Fibroblast of villous mesenchyme (primary cell): ENCODE measurements at places on chromosomes 4 and X. TPM values are rescaled to one million over a fixed set of nuclear protein-coding genes. Genes with fewer than 3 reads are reported as not detected.

PRDM8 gene
- total RNA-seq: 7.3 and 7.7 TPM in 2 replicates

WDFY3 gene
- 75.7 and 98.0 TPM in 2 replicates for total RNA-seq

PAGE4 gene
- not detected in 2 replicates for total RNA-seq

USP17L22 gene
- total RNA-seq: not detected in 2 replicates

NAP1L2 gene
- total RNA-seq: under 0.01 TPM in 2 replicates

ASMT gene
- not detected in 2 replicates for total RNA-seq

EDA2R gene
- 8.1 and 18.1 TPM in 2 replicates for total RNA-seq

FAM13A gene
- 16.1 and 34.1 TPM in 2 replicates for total RNA-seq

OTC gene
- not detected in 2 replicates for total RNA-seq

SYN1 gene
- total RNA-seq: 0.32 TPM in 1 of 2 replicates, not detected in the other

ERAS gene
- not detected in 2 replicates for total RNA-seq

TMEM47 gene
- total RNA-seq: 32.2 and 62.6 TPM in 2 replicates

SYAP1 gene
- 39.9 and 51.4 TPM in 2 replicates for total RNA-seq

- DNase-seq: no peak
Observed at GRCh38 chrX:44332437-44332836, 11.0 kb downstream of the EFHC2 start.

DNA sequence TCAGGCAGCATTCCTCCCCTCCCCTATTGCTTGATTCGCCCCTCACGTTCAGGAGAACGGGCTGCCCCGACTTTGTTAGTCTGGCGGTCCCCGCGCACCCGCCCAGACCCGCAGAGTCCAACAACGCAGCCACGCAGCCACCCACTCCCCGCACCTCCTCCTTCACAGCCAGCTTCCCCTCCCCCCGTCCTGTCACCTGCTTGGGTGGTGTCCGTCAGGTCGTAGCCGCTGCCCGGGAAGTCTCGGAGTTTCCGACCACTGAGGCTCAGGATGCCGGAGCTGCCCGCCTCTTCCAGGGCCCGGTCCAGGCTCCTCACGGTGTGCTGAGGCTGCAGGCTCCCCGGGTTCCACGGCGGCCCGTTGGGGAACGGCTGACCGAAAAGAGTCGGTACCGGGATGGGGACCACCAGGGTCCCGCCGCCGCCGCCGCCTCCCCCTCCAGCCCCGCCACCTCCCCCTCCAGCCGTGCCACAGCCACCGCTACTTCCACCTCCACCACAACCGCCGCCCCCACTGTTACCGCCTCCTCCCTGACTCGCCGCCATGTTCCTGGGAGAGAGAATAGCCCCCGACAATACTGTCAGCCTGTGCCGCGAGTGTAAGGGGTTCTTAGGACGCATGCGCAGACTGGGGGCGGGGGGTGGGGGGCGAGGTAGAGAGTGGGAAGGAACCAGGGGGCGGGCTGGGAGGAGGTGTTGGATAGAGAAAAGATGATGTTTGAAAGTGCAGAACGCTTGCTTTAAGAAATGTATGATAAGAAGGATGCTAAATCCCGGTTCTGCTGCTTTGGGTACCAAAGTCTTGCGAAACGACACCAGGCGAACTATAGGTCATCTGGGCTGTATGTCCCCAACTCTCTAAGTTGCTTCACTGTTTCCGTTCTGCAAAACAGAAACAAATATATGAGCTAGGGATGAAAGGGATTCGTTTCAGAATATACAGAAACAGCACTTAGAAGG lies at the start of gene LRCH2:
TSS of gene LRCH2 (minus strand) at position 600 of the 959 bp plus-strand sequence. CDS start at position 545, 55 bp downstream.
- DNase-seq: peak; percentile 58

DNA sequence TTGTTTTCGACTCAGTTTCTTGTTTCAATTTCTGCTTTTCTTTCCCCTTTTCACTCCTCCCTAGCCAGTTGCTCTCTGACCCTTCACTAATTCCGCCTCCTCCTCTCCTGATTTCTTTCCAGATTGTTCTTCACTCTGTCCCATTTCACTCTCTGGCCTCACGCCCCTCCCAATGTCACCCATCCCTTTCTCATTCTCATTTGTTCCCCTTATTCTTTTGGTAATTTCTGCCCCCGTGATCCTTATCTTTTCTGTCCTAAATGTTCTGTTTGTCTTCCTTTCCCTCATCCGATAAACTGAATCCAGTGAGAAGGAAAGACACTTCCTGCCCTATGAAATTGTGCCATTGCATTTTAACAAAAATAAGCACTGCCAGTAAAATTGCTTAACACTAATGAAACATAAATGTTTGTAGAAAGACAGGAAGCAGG lies 94.5 kb upstream of the RASGEF1B start:
- no peak for DNase-seq

DNA sequence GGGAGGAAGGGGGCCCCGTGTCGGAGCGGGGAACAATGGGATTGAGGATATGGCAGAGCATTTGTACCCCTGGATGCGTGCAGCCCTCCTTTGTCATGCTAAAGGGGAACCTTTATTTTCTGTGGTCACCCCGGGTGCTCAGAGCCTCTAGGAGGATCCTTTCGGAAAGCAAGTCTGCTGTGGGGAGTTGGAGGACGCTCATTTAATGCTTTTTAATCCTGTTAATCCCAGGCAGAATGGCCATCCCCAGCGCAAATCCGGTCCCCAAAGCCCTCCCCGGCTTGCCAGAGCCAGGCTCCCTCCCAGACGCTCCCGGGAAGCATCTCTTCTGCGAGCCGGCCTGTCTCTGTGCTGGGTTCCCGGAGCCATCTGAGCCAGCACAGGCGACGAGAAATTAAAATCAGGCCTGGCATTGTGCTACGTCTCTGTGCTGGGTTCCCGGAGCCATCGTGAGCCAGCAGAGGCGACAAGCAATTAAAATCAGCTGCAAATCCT lies 113.2 kb upstream of the PPP2R3B start:
- DNase-seq: no peak

DNA sequence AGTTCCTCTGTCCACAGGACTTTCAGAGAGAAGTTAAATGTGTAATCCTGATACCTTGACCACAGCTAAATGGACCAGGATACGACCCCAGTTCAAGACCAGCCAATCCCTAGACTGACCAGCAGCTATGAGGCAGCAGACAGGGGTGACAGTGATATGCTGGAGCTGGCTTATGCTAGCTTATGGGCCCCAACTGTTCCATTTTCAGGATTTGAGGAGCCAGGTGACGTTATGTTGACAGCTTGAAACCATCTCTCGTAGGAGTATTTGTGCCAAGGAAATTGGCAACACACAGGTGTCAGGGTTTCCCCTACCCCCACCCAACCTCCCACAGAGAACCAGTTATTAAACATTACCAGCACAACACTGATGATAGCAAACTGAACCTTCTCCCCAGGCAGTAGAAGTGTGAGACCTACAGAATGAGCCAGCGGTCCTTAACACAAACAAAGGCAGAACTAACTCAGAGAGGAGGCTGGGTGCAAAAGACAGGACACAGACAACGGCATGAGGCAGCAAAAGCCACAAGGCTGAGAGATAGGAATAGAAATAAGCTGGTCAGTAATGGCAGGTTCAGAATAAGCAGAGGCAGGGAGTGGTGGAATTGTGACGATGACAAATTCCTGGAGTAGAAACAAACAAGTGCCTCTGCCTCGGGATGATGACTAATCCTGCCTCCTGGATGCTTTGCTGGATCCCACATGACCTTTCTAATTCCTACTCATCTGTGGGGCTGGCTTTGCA lies 85.6 kb upstream of the CPEB2 start:
- DNase-seq: peak; percentile 11

- no peak for DNase-seq
Observed at GRCh38 chr4:48862038-48862437, 31.1 kb downstream of the OCIAD1 start.

- DNase-seq: peak; percentile 42
Observed at GRCh38 chr4:122827258-122827878, 737 bp downstream of the FGF2 start.

DNA sequence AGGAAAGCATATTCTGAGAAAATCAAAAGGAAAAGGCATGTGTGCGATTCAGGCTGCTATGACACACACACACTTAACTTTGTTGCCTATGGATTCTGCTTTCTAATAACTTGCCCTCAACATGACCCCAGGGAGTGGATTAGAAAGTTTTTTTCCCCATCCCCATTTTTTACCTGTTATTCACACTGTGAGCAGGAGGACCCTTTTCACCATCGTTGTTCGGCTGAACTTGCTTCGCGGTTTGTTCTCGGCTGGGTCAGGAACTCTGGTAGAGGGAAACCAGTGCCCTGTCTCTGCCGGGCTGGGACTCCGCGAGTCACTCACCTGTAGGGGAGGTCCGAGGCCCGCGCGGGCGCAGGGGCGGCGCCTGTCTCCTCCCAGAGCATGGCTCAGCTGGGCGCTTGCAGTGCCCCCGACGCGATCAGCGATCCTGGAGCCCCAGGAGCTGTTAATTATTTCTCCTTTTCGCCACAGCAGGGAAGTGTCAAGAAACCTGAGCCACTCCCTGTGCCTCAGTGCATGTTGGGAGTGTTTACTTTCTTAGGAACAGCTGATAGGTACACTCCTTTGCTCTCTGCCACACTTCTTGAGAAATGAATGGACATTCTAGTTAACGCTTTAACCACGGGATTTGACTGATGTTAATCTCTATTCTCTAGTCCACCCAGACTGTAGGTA lies at the start of gene RASSF6:
TSS of gene RASSF6 (minus strand) at position 322 of the 678 bp plus-strand sequence. CDS start 8,641 bp downstream, outside the sequence.
- no peak for DNase-seq

GRCh38 chr4:24067367-24068193 lies 177.7 kb upstream of the PPARGC1A start:
- DNase-seq: no peak

GRCh38 chr4:85475631-85476233 lies 782 bp downstream of the ARHGAP24 start:
- DNase-seq: peak; percentile 54

GRCh38 chrX:97787311-97787710 lies 903.6 kb downstream of the RPA4 start:
- DNase-seq: no peak

- no peak for DNase-seq
Observed at GRCh38 chr4:27189683-27190082, 329.0 kb downstream of the STIM2 start.

GRCh38 chr4:36722986-36723385 lies 441.6 kb downstream of the DTHD1 start:
- DNase-seq: no peak

DNA sequence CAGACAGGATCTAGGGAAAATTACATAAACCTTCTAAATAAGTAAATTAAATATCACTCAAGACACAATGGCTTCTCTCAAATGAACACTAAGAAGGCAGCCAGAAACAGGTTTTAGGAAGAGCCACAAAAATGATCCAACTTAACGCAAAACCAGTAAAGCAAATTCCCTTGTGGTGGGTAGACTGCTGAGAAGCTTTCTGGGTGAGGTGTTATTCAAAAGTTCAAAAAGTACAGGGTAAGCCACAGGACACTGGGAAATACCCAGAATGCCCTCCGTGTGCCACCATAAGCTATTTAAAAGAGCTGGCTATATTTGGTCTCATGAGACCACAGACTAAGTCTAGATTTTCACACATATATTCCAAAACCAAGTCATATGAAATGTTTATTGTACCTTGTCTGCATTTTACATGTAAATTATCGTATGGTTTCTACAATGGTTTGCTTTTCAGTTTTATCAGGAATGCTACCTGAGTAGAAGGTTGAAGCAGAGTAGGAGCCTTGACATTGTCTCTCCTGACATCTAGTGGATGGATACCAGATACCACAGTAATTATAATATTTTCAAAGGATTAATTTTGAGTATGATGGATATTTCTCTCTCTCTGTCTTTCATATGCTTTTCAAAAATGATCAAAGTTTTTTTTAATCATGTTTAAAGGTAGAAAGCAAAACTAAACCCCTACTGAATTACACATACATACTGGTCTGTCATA lies 109.3 kb upstream of the KLHL13 start:
- DNase-seq: peak; percentile 6

GRCh38 chr4:165326831-165327210 lies 648 bp upstream of the MSMO1 start:
- DNase-seq: peak; percentile 34

DNA sequence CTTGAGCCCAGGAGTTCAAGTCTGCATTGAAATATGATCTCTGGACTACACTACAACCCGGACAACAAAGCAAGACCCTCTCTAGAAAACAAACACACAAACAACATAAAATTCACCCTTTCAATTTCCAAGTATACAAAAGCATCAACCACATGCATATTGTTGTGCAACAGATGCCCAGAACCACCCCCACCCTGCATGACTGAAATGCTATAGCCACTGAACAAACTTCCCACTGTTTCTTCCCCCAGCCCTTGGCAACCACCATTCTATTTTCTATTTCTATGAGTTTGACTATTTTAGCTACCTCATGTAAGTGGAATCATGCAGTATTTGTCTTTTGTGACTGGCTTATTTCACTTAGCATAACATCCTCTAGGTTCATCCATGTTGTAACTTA lies 14.2 kb upstream of the C4orf51 start:
- DNase-seq: no peak

GRCh38 chr4:4631150-4631549 lies 89.3 kb upstream of the STX18 start:
- no peak for DNase-seq

GRCh38 chrX:134898440-134898839 lies 92.4 kb upstream of the SMIM10 start:
- peak; percentile 64 for DNase-seq

GRCh38 chrX:153520287-153520917 lies 3.0 kb downstream of the ATP2B3 start:
- no peak for DNase-seq

GRCh38 chr4:41524425-41524824 lies 13.5 kb upstream of the LIMCH1 start:
- no peak for DNase-seq

DNA sequence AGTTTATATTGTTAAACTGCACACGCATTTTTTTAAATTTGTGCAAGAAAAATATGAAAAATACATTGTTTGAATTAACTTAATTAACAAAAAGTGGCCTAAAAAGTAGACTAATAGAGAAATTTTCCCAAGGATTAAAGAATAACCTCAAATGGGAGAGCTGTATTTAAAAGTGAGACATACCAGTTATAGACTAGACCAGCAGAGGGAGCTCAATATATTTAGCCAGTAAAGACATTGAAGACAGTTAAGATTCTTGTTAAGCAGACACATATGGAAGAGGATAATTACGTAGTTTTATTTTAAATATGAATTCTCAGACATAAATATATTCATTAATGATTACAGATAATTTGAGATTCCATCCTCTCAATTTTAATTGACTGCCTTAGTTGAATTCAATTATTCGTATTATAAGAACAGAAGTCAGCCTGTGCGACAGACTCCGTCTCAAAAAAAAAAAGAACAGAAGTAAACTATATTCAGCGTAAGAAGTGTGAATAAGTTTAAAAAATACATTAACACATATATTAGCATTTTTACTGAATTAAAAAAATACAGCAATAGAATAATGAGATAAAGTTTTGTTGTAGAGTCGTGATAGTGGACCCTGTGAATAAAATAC lies 64.8 kb downstream of the GLRA3 start:
- DNase-seq: peak; percentile 49

GRCh38 chrX:18461431-18461830 lies 36.0 kb downstream of the CDKL5 start:
- DNase-seq: no peak

DNA sequence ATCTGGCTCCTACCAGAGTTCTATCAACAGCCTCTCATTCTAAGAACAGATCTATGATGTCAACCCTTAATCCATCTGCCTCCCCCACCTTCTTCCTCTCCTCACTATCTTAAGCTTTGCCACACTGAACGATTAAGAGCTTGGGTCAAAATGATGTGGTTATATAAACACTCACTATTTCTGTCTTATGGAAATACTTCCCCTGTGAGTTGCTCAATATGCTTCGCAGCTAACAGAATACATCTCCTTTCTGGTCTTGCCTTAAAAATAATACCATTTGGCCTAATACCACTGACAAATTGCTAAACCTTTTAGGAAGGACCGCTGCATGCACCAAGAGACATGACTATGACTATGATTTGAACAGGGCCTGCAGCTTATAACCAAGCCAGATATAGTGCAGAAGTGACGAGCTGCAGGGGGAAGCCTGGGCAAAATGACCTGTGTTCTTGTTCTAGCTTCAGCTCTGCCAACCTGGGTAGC lies 130.9 kb downstream of the RNF150 start:
- peak; percentile 31 for DNase-seq

- DNase-seq: no peak
Observed at GRCh38 chr4:159765382-159765781, 662.5 kb downstream of the RAPGEF2 start.
